Fibroblast of gingiva (primary cell): ENCODE measurements at places on chromosomes 7 and 10.

GRCh38 chr7:67692425-67692824 is 695.8 kb downstream of the TYW1 start:
- DNase-seq = no peak

DNA sequence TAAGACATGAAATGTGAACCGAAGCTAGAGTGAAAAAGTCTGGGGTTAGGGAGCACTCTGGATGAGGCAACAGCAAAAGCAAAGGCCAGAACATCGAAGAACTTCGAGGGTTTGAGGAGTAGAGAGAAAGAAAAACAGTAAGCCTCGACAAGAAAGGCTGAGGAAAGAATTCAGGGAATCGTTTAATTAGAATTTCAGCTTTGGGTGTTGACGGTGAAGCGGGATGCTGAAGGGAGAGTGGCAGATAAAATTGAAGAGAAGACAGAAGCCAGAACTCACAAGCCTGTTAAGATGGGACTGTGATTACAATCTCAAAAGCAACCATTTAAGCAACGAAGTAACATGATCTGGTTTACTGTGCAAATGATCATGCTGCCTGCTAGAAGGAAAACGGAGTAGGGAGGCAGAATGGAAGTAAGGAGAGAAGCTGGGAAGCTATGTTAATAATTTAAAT is 2.1 kb downstream of the TRDMT1 start:
- peak; percentile 85 for DNase-seq

- no peak for DNase-seq
Measured at GRCh38 chr10:106189292-106189691, 975.2 kb downstream of the SORCS1 start.

GRCh38 chr10:8051851-8052257 is 2.6 kb upstream of the GATA3 start:
- no peak for DNase-seq

DNA sequence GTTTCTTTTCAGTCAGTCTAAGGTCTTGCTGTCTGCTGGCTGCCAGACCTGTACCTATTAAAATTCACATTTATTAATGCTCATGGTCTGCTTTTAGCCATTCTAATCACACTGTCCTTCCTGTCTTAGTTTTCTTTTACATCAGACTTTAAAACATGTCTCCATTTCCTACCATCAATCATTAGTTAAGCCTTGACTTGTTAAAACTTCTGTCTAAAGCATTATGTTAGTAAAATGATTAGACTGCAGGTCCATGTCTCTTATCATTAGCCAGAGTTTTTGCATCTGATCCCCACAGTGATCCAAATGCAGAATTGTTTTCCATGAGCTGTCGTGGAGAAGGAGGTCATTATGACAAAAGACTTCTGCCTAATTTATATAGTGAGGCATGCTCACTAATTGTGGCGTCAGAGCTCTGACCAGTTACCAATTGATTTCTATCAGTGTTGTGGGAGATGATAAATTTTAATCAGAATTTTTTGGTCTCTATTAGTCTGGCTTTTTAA is 226.5 kb downstream of the DKK1 start:
- DNase-seq = no peak

GRCh38 chr7:44431091-44431608 is 59.3 kb downstream of the NUDCD3 start:
- DNase-seq = no peak

DNA sequence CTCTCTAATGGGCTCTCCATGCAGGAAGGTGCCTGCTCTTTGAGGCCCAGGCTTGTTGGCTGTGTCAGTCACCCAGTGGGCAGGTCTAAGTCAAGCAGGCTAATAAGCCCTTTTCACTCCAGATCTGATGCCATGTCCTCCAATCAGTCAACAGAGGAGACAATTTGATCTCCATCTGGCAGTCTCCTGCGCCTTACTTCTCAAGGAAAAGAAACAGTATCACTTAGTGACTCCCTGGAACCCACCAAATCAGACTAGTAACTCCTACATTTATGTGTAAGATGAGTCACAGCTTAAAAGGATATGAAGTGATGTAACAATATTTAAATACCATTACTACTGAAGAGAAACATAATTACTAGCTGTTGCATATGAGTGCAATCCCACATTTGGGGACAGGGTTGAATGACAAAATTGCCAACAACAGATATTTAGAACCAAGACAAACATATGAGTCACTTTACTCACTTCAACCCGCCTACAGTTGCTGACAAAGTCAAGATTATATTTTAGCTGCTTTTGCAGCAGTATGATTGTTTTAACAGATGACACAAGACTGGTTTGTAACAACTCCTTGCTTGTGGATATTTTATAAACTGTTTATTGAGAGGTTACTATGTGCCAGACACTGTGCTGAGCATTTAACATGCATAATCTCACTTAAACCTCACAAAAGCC is 72.1 kb downstream of the USP6NL start:
- DNase-seq = peak; percentile 62

GRCh38 chr7:91344911-91345310 is 80.7 kb downstream of the FZD1 start:
- no peak for DNase-seq
